ENCODE measurements at places on chromosomes 1 and 21.

GRCh38 chr1:219670426-219671149, 57.7 kb upstream of the ZC3H11B start:
- no peak for DNase-seq

DNA sequence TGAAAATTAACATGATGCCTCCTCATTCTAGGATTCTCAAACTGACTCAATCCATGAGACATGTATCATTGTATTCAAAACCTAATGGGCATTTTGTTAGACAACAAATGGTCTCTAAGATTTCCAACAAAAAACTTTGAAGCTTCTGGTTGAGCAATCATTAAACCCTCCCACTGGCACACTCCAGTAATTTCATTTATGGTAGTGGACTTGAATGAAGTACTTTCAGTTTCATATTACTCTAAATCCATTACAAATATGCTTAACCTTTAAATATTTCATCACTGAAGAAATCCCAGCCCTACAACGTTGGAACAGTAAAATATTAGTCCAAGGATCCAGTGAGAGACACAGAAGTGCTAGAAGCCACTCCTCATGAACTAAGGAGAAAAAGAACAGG, 43.5 kb downstream of the GBP6 start:
- DNase-seq = no peak

DNA sequence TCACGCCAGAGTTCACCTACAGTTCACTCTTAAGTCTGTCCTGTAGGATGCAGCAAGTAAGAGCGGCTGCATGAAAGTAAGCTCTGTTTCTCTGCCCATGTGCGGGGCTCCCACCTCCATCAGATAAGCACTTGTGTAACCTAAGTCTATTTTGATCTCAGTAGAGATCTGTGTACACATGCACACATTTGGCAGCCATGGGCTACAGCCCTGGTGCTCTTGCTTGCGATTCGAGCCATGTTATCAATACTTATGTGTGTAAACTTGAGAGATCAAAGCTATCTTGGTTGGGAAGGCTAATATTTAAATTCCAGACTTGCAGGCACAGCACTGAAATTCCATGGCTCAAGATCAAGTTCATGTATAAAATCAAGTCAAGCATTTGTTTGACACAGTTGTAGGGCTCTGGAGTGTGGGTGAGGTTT, 244.7 kb upstream of the FGGY start:
- DNase-seq = no peak

- DNase-seq = no peak
Observed at GRCh38 chr1:115781851-115782250, 13.3 kb upstream of the CASQ2 start.

GRCh38 chr1:40594187-40594531, 62.7 kb downstream of the ZNF684 start:
- DNase-seq = no peak

GRCh38 chr1:76786222-76786621, 81.1 kb upstream of the ST6GALNAC5 start:
- no peak for DNase-seq

- DNase-seq = no peak
Observed at GRCh38 chr21:41242238-41242829, 74.3 kb upstream of the FAM3B start.

- no peak for DNase-seq
Observed at GRCh38 chr1:46595127-46595526, 8.9 kb downstream of the MKNK1 start.

DNA sequence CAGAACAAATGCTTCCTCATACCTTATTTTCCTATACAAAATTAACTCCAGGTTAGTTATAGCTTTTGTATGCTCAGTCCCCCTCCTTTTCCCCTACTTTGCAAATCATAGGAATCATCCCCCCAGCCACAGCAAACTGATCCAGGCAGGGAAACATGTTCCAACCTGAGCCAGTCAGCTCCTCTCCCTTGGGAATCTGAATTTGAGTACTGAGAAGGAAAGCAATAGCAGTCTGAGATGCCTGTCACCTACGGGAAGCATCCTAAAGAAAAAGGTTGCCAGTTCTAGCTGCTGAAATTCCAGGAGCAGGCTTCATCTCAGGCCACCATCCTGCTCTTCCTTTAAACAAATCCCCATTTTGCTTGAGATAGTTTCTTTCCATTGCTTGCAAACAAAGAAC, 6.9 kb downstream of the ADSS2 start:
- no peak for DNase-seq

GRCh38 chr1:237386362-237387143, 344.6 kb downstream of the RYR2 start:
- no peak for DNase-seq

Data from NCI-H146 (cell line).